ENCODE measurements at places on chromosomes 5 and 9. TPM values are rescaled to one million over a fixed set of nuclear protein-coding genes. Genes with fewer than 3 reads are reported as not detected.

Gene BTNL8
- total RNA-seq, result not detected

Gene MED7
- 20.0 TPM for total RNA-seq

Gene PCSK1
- not detected for total RNA-seq

Gene CYSRT1
- 0.14 TPM for total RNA-seq

Gene C8G
- total RNA-seq, result not detected

Gene HAVCR2
- 0.02 TPM for total RNA-seq

Gene SELENOP
- total RNA-seq, result 68.9 TPM

Gene SCGB3A1
- total RNA-seq, result not detected

Gene SLC45A2
- not detected for total RNA-seq

Gene PRDM9
- 0.02 TPM for total RNA-seq

Gene RACK1
- 4,964 TPM for total RNA-seq

Gene PCDHB5
- total RNA-seq, result 1.0 TPM

Gene OBP2B
- not detected for total RNA-seq

Gene PGM5
- total RNA-seq, result 3.0 TPM

Gene GPSM1
- total RNA-seq, result 8.9 TPM
